ENCODE measurements at places on chromosomes 6 and 20.

DNA sequence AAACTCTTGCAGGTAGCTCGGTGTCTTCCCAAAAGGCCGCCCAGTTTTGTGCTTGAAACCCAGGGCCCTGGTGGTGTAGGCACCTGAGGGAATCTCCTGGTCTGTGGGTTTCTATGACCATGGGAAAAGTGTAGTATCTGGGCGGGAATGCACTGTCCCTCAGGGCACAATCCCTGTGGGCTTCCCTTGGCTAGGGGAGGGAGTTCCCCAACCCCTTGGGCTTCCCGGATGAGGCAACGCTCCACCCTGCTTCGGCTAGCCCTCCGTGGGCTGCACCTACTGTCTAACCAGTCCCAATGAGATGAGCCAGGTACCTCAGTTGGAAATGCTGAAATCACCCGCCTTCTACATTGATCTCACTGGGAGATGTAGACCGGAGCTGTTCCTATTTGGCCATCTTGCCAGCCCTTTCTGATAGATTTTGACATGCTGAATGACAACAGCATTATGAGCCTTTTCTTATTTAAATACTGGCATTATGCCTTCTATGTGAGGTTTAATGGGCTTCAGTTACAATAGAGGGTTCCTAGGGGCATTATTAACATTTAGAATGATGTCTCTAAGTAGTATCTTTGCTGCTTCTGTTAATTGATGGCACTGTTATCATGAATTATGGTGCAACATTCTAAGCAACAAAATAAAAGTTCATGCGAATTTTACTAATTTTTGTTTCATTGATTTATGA is 133.7 kb upstream of the FLRT3 start:
- DNase-seq: no peak

GRCh38 chr20:7937328-7937727 is 2.9 kb downstream of the HAO1 start:
- DNase-seq: no peak

DNA sequence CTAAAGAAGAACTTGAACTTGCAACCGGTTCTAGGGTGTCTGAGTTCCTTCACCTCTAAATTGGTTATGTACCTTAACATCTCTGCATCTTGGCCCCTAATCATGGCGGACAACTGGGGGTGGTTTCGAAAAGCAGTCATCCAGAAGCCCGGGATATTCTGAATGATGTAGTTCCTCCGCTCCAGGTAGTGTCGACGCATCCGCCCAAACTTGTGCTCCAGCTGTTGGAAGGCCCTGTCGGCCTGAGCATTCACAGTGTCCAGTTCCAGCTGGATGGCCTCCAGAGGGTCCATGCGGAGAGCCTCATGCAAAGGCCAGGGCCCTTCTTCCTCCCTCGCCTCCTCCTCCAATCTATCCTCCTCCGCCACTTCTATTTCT is 887 bp downstream of the TSPYL1 start:
- DNase-seq: no peak

DNA sequence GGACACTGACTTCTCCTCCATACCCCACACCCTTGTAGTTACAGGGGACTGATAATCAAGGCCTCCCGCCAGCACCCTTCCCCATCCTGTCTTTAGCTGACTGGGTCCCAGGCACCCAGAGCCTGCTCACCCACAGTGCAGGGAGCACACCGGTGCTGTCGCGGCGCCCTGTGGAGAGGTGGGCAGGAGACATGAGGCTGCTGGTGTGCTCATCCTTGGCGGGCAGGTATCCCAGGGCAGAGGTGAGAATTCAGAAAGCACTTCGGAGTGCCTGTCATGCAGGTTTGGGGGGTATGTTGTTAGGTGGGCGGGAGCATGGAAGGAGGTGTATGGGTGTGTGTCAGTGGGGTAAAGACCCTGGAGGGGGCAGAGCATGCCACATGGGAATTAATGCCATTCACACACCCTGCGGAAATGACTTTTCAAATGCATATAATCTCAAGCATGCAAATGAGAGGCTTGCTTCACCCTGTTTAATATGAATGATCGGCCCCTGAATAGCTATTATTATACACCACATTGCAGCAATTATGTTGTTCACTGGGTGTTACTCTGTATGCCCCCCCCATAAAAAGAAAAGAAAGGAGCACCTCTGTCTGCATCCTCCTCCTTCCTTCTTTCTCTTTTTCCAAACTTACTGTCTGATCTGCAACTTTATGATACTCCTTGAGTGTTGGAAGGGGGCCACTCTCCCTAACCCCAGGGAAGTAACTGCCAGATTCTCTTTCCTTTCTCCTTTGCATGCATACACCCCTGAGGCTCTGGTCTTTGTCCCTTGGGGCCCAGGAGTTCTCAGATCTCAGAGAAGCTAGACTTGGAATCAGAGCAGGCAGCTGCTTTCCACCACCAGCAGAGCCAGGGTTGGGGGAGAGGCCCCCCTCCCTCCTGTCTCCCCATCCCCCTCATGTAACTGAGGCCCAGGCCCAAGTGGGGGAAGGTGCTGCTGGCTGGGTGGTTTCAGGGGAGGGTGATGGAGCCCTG is 16.0 kb downstream of the FOXP4 start:
- no peak for DNase-seq
